ENCODE measurements at places on chromosomes 12 and 14.

DNA sequence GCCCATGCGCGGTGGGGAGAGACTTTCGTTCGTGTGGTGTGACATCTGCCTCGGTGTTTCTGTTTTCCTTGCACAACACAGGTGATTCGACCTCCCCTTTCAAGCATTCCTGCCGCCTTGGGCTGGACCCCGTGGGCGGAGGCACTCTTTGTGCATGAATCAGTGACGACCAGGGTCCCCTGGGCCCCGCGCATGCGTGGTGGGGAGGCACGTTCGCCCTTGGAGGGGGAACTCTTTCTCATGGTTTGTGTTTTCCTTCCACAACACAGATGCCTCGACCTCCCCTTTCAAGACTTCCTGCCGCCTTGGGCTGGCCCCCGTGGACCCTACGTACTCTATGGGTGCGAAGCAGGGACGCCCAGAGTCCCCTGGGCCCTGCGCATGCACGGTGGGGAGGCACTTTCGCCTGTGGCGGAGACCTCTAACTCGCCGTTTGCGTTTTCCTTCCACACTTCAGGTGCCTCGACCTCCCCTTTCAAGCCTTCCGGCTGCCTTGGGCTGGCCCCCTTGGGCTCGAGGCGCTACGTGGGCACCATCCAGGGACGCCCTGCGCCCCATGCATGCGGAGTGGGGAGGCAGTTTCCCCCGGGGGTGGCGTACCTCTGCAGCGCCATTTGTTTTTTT is 340.9 kb downstream of the ALG10 start:
- no peak for DNase-seq

- DNase-seq = no peak
Measured at GRCh38 chr12:4383304-4383865, 3.9 kb upstream of the FGF23 start.

- DNase-seq = no peak
Measured at GRCh38 chr12:48356041-48356768, 5.5 kb upstream of the ZNF641 start.

- DNase-seq = no peak
Measured at GRCh38 chr14:99257673-99258221, 14.2 kb downstream of the BCL11B start.

GRCh38 chr12:107317751-107318555 is 224.6 kb upstream of the CRY1 start:
- peak; percentile 69 for DNase-seq

DNA sequence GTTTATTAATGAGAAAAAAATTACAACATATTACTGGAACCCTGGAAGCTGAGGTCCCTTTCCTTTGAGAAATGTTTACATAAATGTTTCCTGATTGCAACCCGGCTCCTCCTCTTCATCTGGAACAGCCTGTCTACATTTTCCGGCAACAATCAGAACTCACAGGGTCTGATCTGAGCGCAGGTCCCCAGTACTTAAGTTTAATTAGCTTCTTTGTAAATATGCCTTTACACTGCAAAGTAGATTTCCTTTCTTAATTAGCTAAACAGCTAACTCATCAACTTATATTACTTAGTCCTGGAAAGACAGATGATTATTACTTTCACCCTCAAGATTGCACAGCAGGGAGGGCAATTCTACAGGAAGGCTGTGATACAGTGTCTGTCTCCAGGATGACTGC is 213.0 kb downstream of the MON2 start:
- no peak for DNase-seq

DNA sequence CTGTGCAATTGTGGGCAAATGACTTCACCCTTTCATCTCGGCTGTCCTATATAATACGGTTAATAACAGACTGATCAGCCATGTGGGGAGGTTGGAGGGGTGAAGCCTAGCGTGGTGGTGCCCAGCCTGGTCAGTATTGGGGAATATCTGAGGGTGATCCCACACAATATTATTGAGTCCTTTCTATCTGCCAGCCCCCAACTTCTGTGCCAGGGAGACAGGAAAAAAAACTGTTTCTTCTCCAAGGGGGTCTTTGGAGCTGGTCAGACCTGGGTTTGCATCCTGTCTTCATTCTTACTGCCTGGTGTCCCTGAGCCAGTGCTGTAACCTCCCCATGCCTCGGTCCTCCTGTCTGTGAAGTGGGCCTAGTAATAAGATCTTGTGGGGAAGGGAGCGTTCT is 6.5 kb downstream of the CYP46A1 start:
- no peak for DNase-seq

- DNase-seq = no peak
Measured at GRCh38 chr12:40515041-40515816, 177.0 kb upstream of the CNTN1 start.

GRCh38 chr12:80627782-80628181 is 79.7 kb upstream of the MYF6 start:
- no peak for DNase-seq

DNA sequence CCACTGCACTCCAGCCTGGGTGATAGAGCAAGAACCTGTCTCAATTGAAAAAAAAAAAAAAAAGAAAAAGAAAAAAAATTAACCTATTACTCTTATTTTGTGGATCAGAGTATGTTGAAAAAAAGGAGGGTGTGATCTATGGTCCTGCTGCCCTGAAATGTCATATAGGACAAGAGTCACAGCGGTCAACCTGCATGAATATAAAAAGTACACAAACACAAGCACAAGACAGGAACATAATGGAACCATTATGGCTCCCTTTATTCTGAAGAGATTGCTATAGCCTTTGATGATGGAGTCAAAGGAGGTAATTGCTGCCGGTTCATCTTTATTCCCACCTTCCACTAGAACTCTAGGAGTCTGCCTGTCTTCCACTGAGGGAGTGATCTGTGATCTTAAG is 96.9 kb downstream of the NTN4 start:
- DNase-seq = no peak

GRCh38 chr14:104041430-104042104 is 43.9 kb upstream of the ASPG start:
- DNase-seq = no peak

GRCh38 chr14:52031781-52032180 is 37.1 kb downstream of the NID2 start:
- no peak for DNase-seq

DNA sequence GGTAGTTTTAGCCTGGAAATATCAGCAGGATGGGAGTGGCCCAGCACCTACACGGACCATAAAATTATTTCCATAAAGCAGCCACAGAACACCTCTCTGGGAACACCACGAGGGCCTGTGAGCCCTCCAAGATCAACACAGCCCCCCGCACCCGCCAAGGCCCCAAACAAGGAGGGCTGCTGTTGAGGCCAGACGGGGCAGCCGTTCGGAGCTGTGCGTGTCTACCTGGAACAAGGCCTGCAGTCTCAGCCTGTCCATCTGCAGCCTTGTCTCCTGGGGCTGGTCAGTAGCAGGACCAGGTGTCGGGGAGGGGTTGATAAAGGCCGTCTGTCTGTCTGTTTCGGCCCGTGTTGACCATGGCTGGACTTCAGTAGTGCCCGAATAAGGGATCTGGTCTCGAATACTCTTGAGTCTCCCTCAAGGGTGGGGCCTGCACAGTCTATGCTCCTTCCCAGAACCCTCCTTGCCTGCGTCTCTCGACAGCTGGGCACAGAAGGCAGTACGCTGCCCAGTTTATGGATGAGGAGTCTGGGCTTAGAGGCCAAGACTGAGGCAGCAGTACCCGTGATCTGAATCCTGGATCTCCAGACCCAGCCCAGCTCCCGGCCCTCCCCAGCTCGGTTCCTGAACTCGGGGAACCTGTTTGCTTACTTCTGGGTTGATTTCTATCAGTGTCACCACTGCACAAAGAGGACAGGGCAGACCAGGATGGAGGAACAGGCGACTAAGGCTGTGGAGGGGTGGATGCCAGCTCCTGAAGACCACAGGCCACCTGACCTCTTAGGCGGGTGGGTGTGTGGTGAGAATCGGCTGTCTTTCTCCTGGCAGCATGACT is 23.1 kb upstream of the DLK1 start:
- no peak for DNase-seq

GRCh38 chr12:2415568-2415944 is 362.8 kb downstream of the CACNA1C start:
- DNase-seq = no peak

GRCh38 chr14:105195522-105196264 is 14.6 kb upstream of the NUDT14 start:
- DNase-seq = no peak

DNA sequence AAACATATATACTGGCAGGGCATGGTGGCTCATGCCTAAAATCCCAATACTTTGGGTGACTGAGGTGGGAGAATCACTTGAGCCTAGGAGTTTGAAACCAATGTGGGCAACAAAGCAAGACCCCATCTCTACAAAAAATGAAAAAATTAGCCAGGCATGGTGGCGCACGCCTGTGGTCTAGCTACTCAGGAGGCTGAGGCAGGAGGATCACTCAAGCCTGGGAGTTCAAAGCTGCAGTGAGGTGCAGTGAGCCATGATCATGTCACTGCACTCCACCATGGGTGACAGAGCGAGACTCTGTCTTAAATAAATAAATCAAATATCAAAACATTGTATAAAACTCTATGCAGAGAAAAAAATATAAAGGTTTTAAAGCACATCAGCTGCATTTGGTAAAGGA is 5.2 kb downstream of the FMNL3 start:
- no peak for DNase-seq

DNA sequence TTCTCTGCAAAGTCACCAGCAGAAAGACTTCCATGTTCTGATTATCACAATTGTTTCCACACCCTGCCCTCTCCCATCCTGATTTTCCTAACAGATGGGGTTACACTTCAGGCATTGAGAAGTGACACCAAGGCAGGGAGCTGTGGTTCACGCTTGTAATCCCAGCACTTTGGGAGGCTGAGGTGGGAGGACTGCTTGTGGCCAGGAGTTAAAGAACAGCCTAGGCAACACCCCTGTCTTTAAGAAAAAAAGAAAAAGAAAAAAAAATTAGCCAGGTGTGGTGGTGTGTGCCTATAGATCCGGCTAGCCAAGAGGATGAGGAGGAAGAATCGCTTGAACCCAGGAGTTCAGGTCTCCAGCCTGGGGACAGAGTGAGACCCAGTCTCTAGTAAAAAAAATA is 5.2 kb downstream of the PPP1CC start:
- DNase-seq = no peak

GRCh38 chr14:27409944-27410343 is 812.1 kb upstream of the NOVA1 start:
- DNase-seq = no peak

- DNase-seq = no peak
Measured at GRCh38 chr14:99321236-99321925, 49.4 kb upstream of the BCL11B start.

DNA sequence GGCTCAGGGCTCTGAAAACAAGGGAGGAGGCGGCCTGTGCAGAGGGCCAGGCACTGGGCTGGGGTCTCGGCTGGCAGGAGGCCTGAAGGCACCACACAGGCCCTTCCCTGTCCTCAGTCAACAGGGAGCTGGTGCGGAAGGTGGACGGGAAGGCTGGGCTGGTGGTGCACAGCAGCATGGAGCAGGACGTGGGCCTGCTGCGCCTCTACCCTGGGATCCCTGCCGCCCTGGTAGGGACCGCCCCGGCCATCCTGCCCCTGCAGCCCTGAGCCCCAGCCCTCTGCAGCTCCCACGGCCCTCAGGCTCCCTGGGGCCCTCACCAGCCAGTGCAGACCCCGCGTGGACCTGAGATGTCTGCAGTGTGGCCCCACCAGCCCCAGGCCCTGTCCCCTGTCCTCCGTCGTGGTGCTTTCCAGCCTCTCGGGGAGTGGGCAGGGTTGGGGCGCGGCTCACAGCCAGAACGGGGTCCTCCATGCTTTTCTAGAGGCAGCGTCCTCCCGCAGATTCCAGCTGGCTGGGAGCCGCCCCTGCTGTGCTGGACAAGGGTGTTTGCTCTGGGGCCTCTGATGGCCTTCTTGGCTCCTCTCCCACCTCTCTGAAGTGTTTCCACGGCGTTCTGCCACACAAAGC is 18.1 kb downstream of the ASPG start:
- no peak for DNase-seq

- no peak for DNase-seq
Measured at GRCh38 chr14:102659797-102660196, 67.3 kb downstream of the RCOR1 start.

DNA sequence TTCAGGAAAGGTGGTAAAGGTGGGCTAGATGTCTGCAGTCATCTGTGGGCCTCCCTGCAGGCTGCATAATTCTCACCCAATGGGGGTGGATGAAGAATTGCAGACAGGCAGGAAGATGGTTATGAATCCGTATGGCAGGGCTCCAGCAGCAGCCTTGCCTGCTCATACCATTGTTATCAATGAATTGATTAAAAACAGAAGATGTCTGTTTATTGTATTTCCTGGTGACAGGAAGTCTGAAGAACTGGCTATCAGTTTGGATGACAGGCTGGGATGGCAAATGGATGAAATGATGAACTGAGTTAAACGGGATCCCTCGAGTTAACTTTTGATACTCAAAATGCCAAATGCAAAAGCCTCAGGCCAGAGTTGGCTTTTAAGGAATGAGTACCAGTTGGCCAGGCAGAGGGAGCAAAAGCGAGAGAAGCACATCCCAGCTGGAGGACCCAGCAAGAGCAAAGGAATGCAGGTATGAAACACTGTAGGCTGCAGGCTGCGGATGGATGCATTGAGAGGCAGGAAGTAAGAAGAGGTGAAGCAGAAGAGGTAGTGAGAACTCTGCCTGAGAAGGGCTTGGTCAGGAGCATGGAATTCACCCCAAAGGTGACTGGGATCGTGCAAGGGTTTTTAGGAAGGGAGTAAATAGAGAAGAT is 550.0 kb upstream of the TBX3 start:
- no peak for DNase-seq

DNA sequence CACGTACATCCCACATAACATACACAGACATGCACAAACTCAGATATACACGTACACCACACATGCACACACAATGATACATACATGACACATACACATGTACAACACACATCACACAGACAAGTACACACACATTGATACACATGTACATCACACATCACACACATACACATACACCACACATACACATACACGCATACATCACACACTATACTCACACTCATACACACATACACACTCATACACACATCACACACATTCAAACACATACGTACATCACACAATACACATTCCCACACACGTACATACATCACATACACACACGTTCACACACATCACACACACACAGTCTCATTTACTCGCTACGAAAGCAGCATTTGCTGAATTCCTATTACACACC is 4.5 kb downstream of the ZNF605 start:
- DNase-seq = no peak

- DNase-seq = no peak
Measured at GRCh38 chr14:93938751-93939303, 11.7 kb downstream of the FAM181A start.

DNA sequence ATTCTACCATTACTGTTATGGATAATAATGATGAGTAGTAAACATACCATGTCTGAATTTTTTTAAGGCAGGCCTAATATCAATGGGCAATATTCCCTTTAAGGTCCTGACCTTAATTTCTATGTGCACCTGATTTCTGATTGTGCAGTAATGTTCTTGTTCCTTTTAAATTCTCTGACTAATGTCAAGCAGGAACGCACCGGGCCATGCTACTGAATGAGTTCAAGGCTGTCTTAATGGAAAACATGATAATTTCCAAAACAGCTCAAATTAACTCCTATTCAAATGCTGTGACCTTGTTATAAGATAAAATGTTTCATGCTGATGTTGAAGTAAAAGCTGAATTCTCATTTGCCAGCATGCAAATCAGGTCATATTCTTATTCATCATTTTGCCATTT is 6.8 kb downstream of the TAS2R46 start:
- no peak for DNase-seq

GRCh38 chr12:19963972-19964371 is 404.4 kb upstream of the PDE3A start:
- DNase-seq = no peak

- DNase-seq = no peak
Measured at GRCh38 chr12:38662829-38663228, 242.6 kb downstream of the CPNE8 start.

All from stimulated activated CD8-positive, alpha-beta memory T cell treated with anti-CD3 and anti-CD28 coated beads, Interleukin-12 subunit alpha, Interleukin-12 subunit beta, amount 100 ng/mL, for 4 hours (primary cell).